NCI-H1930 (cell line): ENCODE measurements at places on chromosomes 3 and 15.

GRCh38 chr3:13432093-13432492 is 12.0 kb upstream of the NUP210 start:
- no peak for DNase-seq

GRCh38 chr3:98657457-98657856 is 64.0 kb upstream of the CPOX start:
- DNase-seq: peak; percentile 40

DNA sequence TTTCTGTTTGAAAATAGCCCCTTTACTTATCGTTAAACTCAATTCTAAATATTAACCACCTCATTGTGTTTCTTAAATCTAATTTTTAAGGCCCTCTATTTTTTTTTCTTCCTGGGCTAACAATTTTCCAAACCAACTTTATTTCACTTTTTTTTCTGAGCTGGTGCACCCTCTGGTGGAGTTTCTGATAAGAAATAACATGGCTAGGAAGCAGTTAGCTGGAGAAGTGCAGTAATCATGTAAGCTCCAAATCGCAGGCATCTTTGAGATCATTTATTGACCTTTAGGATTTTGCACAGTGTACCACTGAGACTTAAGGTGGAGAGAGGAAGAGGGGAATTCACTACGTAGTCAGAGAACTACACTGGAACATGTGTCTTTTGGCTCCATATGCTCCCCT is 6.4 kb downstream of the TMEM207 start:
- no peak for DNase-seq

GRCh38 chr3:45124352-45124751 is 21.8 kb downstream of the CDCP1 start:
- no peak for DNase-seq

DNA sequence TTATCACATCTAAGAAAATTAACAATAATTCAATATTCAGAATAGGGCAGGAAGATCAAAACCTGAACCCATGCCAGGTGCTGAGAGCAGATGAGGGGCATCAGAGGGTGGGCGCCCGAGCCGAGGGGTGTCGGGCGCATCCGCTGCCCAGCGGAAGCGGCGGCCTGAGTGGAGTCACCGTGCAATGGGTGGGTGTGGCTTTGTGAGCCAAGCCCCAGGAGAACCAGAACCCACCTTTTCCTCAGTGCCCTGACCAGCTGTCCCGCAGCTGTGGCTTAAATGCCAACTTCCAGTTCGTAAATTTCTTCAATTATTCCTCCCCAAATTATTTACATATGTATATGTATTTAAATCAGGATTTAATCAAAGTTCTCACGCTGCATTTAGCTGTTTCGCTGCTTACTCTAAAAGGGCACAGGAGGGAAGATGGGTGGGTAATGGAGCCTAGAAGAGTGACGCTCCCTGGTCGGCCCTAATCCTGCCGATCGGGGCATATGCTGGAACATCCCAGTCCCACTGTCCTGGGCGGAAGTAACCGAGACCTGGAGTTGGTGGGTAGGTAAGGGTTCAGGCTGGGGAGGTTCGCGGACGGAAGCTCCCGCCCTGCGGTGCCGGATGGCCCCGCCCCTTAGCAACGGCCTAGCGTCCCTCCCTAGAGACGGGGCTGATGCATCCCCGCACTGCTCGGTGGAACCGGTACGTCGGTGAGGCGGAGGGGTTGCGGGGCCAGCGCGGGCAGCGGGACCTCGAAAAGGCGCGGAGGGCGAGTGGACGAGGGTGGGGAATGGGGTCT is 1.3 kb downstream of the DNAH1 start:
- DNase-seq: peak; percentile 75

DNA sequence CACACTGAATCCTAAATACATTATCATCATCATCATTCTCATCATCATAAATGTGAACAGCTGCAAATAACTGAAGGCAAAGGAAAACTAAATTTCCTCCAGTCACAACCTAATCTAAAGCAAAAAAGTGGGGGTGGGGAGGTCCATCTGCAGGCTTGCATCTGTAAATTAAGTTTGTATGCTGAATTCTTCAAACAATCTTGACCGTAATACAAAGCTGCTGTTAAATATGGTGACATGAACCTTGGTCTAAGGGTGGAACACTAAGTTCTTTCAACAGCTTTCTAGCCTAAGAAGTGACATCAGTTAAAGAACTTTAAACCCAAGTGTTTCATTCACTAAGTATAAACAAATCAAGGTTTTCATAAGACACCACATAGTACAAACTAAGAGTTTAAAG is 4.3 kb downstream of the LRRFIP2 start:
- DNase-seq: no peak

DNA sequence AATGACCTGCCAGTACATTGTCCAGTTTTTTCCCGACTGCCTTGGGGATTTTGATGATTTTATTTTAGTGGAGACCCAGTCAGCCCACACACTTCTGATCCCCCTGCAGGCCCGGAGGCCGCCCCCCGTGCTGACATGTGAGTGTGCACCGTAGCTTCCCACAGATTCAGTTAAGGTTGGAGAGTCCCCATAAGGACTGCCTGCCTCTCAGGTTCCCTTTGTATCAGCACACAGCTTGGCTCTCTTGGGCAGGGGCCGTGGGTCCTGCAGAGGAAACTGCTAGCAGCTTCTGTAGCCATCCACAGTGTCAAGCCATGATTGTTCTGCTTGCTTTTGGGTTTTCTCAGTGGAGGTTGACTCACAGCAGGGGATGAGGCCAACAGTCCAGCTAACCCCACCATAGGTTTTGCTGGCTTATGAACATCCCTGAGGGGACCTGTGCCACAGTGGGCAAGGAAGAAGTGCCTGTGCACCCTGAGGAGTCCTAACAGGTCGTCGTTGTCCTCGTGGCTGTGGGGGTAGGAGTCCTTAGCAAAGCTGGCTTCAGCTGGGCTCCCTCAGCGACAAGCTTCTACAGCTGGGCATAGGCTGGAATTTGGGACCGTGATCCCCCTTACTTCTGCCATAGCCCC is 46.4 kb downstream of the DLEC1 start:
- no peak for DNase-seq

DNA sequence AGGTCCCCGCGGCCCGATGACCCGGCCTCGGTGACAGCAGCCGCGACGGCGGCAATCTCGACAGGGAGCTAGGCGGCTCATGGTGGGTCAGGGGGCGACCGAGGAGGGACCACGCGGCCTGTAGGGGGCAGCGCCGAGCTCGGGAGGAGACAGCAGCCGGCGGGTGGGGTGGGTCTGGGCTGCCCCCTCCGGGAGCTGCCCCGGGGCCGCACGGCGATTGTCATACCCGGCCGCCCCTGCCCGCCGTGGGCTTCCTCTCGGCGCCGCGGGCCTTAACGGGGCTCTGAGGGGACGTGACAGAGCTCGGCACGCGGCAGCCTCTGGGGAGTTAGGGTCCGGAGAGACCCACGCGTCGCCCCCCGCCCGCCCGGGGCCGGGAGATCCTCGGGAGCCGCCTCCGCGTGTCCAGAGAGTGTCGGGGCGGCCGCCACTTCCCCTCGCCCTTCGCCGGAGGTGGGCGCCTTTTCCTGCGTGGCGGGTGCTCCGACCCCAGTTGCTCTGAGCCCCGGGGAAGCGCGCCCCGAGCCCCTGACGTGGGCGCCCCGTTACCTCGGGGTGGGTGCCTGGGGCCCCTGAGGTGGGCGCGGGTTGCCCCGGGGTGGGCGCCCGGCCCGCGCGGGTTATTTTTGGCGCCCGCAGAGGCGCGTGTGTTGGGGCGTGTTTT is 539 bp upstream of the PLCL2 start:
- no peak for DNase-seq

DNA sequence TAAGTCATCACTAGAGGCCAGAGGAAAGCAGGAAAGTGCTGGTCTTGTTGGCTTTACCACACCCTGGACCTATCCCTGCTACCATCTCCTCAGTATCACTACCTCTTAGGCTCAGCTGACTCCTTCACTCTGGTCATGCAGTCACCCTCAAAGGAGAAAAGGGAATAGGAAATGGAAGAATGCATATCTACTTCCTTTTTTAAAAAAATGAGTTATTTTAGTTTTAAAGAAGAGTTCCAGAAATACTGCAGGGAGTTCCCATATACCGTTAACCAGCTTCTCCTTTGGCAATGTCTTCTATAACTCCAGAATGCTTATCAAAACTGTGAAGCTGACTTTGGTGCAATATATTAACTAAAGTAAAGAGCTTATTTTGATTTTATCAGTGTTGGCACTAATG is 688.6 kb downstream of the DIPK2A start:
- DNase-seq: no peak

GRCh38 chr3:187628169-187628568 is 42.0 kb downstream of the SST start:
- no peak for DNase-seq

GRCh38 chr3:146314871-146315270 is 64.0 kb upstream of the PLSCR4 start:
- no peak for DNase-seq

GRCh38 chr15:83474578-83474977 is 27.4 kb downstream of the SH3GL3 start:
- no peak for DNase-seq

- no peak for DNase-seq
Measured at GRCh38 chr3:170204023-170204472, 18.2 kb upstream of the PRKCI start.

- DNase-seq: no peak
Measured at GRCh38 chr15:70197945-70198361, 100.2 kb upstream of the TLE3 start.

DNA sequence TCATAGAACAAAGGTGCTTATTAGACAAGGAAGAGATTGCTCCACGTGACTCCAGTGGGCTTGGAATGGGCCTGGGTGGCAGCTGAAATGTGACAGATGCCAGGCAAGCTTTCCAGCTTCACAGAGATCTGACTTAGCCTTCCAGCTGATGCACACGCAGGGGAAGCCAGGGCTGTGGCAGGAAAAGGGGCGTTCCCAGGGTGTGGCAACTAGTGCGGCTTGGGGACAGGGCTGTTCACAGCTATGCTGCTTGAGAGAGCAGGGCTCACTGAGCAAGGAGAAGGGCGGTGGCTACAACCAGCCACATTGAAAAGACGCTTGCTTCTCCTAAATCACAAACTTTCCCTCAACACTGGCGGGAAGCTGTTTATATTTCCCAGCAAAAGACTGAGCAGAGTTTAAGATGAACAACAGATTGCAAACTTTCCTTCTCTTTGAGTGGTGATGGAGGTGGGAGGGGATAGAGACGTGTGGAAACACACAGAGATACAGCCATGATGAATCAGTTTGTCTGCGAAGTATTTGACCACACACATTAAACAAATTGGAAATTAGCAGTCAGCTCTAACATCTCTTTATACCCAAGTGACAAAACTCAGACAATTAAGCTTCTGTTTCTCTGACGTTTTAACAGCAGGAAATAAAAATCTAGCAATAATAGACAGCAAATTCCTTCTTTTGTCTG is 127.5 kb downstream of the BDH1 start:
- DNase-seq: no peak

- DNase-seq: peak; percentile 66
Measured at GRCh38 chr3:168802766-168803165, 707.0 kb upstream of the GOLIM4 start.

GRCh38 chr3:78337801-78338211 is 1297.9 kb downstream of the ROBO2 start:
- no peak for DNase-seq

GRCh38 chr3:86790884-86791549 is 199.9 kb downstream of the VGLL3 start:
- DNase-seq: no peak

DNA sequence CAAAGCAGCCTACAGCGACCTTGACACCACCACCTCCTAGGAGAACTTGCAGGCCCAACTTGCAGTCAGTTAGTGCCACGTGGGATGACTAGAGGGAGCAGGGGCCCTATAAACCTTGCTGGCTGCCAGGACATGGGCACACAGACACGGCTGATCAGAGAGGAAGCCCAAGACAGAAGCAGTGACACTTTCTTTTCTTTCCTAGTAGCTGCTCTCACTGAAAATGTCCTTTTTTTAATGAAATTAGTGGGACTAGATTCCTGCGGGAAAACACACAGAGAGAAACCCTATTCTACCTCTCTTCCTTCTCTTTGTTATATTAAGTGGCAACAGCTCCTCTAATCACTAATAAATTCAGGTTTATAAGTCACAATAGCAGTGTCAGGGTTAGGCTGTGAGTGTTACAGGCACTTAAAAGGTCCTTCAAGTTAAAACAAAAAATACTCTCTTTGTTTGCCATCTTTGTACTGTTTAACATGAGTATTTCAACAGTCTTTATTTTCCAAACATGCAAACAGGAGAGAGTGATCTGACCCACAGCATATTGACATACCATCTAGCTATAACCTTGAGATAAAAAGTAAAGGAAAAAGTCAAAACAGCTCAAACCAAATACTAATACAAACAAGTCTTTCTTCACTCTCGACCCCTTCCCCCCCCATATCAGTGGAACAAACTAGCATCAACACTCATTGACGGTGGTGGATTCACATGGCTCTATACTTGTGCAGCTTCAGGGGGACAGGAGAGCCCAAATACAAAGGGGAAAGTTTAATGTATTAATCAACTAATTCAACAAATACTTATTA is 2.1 kb upstream of the TMEM212 start:
- no peak for DNase-seq

- DNase-seq: no peak
Measured at GRCh38 chr3:19065027-19065426, 83.3 kb upstream of the KCNH8 start.

GRCh38 chr3:100796556-100796955 is 87.3 kb downstream of the TFG start:
- no peak for DNase-seq

GRCh38 chr15:47640901-47641300 is 76.4 kb upstream of the SEMA6D start:
- no peak for DNase-seq

DNA sequence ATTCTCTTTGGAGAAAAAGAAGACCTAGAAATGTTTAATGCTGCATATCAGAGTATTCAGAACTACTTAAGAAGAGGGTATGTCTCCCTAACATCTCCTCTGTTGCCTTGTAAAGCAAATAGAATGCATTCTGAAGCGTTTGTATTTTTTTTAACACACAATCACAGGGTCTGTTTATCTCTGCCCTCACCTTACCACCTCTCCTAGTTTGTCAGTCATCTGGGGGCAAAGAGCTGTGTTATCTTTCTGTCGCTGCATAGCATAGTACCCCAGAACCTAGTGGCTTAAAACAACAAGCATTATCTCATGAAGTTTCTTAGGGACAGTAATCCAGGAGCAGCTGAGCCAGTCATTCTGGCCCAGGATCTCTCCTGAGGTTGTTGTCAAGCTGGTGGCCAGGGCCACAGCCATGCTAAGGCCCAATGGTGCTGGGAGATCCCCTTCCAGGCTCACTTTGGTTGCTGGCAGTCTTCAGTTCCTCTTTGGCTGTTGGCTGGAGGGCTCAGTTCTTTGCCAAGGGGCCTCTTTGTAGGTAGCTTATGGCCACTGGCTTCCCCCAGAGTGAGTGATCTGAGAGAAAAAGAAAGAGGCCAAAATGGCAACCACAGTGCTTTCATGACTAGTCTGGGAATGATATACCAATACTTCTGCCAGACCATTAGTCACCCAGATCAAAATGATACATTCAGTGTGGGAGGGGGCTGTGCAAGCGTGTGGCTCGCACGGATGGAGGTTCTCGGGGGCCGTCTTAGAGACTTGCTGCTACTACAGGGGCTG is 17.8 kb downstream of the EDEM1 start:
- no peak for DNase-seq

- no peak for DNase-seq
Measured at GRCh38 chr3:4309491-4310128, 6.4 kb downstream of the SETMAR start.

- DNase-seq: no peak
Measured at GRCh38 chr3:14425581-14426304, 23.3 kb downstream of the SLC6A6 start.

- DNase-seq: no peak
Measured at GRCh38 chr3:197541756-197542539, 13.8 kb downstream of the BDH1 start.

- no peak for DNase-seq
Measured at GRCh38 chr15:75723171-75723846, 10.7 kb upstream of the CSPG4 start.

- DNase-seq: no peak
Measured at GRCh38 chr15:68739390-68740080, 81.2 kb downstream of the ANP32A start.
